ENCODE measurements at places on chromosomes 4 and X.

- DNase-seq = no peak
These were observed 132.6 kb upstream of the ANK2 start for GRCh38 chr4:112916868-112917267.

DNA sequence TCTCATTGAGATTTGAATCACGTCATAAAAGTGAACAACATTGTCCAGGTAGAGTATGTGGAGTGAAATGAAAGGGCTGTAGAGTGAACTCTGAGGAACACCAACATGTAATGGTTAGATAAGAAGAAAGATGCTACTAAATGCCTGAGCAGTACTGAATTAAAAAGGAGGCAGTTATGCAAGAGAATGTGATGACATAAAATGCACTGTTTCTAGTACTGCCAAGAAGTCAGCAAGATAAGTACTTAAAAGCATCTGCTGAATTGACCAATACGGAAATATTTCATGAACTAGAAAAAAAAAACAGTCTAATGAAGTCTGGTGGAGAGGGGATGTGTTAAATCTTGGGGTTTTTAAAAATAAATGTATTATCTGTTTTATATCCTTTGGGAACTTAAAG is 583.8 kb upstream of the GALNT7 start:
- no peak for DNase-seq

- DNase-seq = no peak
These were observed 96.4 kb upstream of the ARX start for GRCh38 chrX:25112156-25112555.

GRCh38 chr4:109969087-109969486 is 56.4 kb downstream of the EGF start:
- no peak for DNase-seq

- peak; percentile 30 for DNase-seq
These were observed 1.1 kb upstream of the FGF16 start for GRCh38 chrX:77446029-77446585.

- no peak for DNase-seq
These were observed 139.1 kb downstream of the COL4A6 start for GRCh38 chrX:108299101-108299591.

- DNase-seq = no peak
These were observed 184.9 kb downstream of the NAF1 start for GRCh38 chr4:162981823-162982222.

GRCh38 chrX:68834371-68835103 is 5.7 kb downstream of the EFNB1 start:
- no peak for DNase-seq

All from DMS79 (cell line).